Naive B cell (primary cell): ENCODE measurements at places on chromosomes 7 and 10.

- DNase-seq, result no peak
Measured at GRCh38 chr10:77016855-77017254, 620.8 kb downstream of the KCNMA1 start.

GRCh38 chr7:98869597-98870120, at the start of gene TMEM130:
Gene TMEM130 (minus strand): TSS chr7:98870014. CDS start chr7:98869861, 153 bp downstream.
- no peak for DNase-seq

DNA sequence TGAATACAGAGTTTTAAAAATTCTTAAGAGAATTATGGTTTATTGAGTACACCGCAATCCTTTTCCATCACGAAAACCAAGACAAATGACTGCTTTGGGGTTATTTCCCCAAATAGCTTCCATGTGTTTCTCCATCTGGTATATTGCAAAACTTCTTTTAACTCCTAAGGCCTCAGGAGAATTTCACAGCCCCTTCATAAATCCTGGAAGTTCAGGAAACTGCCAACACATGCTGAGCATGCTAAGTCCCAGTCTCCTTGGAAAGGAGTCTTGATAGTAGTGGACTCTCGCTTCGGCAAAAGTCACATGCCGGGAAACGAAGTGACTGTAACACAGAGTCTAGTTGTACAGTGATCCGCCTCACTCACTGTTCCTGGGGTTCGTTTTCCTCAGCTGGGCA, 88.1 kb upstream of the RSU1 start:
- no peak for DNase-seq

GRCh38 chr7:121419201-121420148, 23.4 kb upstream of the FAM3C start:
- no peak for DNase-seq

- no peak for DNase-seq
Measured at GRCh38 chr7:50721160-50721559, 61.5 kb downstream of the GRB10 start.

- DNase-seq, result no peak
Measured at GRCh38 chr7:130966246-130967009, 232.4 kb upstream of the KLF14 start.

DNA sequence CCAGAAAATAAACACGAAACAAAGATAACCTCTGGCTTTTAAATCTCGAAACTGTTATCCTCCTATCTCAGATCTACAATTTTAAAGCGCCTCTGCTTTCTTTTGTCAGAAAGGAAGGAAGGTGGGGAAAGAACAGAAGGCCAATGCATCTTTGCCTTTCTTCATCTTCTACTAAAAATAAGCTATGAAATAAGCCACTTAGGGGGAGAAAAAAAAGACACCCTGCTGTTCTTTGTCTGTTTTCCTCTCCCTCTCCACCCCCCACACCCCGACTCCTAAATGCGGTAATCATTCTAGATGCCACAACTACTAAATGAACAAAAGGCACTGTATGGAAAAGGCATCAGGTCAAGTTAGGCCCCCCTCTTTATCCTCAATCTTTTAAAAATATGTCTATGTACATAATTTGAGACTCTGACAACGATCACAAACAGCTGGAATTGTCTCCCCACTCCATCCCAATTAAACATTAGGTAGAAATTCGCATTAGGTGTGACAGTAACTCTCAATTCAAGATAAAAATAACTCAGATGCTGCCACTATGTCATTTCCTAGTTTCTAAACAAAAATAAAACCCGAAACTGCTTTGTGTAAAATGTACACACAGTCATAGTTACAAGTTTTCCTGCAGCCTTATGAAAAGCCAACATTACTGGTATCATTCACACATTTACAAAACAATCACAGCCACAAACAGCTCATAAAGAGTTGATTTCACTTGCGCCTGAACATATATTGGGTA, 2.4 kb downstream of the UBE2H start:
- DNase-seq, result no peak

GRCh38 chr10:123991611-123992570, 100.3 kb upstream of the CPXM2 start:
- no peak for DNase-seq

DNA sequence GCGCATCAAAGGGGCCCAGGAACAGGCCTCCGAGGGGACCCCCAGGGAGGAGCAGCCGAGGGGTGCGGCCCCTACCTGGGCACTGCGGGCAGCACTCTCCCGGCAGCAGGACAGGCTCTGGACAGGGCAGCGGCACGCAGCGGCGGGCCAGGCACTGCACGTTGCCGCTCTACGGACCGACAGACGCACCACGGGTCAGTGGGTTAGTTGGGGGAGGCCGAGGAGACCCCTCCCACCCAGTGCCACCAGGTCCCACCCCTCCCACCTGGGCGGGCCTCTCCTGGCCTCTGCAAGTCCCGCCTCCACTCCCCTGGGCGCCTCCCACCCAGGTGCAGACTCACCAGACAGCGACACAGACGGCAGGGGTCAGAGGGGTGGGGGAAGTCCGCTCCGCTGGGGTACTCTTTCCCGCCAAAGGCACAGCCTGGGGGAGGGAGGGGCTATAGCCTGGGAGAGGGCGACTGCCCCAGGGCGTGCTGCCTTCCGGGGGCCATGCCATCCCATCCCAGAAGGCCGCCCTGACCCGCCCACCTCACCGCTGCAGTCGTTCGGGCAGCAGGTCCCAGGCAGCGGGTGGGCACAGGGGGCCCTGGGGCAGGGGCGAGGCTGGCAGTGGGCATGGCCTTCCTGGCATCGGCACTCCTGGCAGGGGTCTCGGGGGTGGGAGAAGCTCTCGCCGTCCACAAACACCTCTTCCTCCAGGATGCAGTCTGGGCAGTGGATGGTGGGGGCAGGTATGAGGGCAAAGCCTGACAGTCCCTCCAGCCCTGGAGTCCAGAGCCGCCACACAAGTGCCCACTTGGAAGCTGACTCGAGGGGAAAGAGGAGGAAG, 19.2 kb downstream of the KCP start:
- peak; percentile 43 for DNase-seq

DNA sequence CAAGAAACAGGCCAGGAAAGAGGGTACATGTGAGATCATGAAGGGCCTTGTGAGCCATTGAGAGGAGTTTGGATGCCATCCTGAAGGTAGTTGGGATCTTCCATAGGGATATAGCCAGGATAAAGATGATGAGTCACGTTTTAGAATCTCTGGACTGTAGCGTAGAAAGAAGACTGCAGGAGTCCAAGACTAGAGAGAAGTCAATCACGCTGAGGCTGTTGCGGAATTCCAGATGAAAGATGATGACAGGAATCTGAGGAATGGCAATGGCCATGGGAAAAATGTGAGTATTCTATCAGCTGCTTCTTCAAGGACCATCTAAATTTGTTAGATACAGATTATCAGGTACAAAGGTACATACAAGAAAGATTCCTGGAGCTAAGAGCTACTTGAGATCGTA, 711.3 kb downstream of the GRM8 start:
- no peak for DNase-seq

DNA sequence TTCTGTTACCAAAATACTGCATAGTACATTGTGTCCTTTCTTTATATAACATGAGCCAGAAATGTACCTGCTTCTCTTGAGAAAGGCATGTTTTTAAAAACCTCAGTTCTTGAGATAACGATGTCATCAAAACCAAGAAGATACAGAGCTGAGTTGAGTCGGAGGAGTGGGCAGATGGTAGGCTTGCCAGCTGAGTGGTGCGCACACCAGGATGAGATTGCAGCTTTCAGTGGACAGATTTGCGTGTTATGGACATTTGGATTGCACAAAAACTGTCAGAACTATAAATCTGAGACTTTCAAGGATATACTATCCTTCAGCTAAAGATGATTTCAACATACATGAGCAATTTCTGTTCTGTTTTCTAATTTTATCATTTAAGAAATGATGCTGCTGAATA, 25.0 kb downstream of the PRKAR2B start:
- no peak for DNase-seq

- DNase-seq, result no peak
Measured at GRCh38 chr7:158683541-158683940, 21.1 kb downstream of the NCAPG2 start.

DNA sequence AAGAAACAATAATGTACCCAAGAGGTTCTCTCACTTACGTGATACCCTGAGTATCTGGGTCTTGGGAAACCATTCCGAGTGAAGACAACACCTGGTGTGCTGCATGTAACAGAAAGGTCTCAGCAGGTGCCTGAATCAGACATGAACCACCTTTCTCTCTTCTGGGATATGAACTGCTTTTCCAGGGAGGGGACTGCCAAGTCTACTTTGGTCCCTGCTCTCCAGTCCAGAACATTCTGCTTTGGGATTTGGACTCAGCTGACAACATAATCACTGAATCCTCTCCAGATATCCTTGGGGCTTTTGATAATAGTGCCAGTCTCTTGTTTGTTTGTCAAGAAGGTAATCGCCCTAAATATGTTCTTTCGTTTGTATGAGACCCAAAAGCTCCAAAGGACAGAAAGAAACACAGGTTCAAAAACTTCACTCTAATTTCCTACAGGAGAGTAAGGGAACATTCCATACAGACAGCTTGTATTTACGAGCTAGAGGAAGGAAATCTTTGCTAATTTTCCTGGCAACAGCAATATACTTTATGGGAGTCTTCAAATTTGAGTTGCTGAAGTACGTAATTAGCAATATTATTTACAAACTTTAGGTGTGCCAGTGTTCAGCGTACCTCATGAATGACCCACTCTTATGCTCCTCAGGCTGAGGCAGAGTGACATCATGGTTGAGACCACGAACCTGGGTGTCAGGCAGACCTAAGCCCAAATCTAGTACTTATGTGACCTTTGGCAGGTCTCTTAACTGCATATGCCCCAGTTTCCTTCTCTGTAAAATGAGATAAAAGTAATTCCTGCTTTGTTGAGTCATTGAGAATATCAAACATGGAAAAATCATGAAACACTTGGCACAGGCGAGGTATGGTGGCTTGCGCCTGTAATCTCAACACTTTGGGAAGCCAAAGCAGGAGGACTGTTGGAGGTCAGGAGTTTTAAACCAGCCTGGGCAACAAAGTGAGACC, 5.4 kb downstream of the ABLIM1 start:
- no peak for DNase-seq

GRCh38 chr7:83782628-83783027, 133.7 kb upstream of the SEMA3E start:
- no peak for DNase-seq

DNA sequence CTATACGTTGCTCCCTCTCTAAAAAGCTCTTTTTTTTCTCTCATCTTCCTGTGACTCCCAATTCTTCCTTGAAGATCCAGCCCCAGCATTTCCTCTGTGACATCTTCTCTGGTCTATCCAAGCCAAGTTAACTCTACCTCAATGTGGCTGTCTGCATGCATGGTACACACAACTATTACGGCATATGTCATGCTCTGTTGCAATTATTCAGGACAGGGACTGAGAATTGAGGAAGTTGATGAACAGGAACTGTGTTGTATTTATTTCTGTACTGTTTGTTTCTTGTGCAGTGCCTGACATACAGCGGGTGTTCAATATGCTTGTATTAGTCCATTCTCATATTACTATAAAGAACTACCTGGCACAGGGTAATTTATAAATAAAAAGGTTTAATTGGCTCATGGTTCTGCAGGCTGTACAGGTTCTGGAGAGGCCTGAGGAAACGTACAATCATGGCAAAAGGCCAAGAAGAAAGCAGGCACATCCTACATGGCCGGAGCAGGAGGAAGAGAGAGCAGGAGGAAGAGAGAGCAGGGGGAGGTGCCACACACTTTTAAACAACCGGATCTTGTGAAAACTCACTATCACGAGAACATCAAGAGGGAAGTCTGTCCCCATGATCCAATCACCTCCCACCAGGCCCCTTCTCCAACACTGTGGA, 6.3 kb downstream of the TRPV5 start:
- peak; percentile 33 for DNase-seq

DNA sequence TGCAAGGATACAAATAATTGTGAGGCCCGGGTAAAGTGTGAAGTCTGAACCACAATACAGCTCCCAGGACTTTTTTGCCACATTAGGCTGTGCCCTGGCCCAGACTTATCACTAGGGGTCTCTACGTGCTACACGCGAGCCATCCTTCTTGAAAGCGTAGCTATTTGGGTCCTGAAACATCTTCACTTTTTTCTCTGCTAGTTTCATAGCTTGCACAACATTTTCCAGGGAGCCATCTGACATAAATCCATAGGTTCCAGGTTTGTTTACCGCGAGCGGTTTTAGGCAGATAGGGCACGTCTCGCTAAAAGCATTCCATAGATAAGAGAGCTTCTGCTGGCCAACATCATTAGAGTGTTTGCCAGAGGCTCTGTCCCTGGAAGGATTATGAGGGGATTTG, 226.5 kb downstream of the RPS24 start:
- no peak for DNase-seq

DNA sequence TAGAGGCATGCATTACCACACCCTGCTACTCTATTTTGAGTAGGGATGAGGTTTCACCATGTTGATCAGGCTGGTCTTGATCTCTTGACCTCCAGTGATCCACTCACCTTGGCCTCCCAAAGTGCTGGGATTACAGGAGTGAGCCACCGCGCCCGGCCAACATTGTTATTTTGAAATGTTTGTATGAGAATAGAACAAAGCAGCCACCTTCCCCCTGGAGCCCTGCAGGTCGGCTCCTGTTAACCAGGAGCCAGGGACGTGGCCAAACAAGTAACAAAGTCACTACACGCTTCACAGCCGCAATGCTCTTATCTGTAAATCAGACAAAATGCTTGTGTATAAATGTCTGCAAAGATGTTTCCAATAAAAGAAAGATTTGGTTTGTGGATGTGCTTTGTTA, 295.4 kb downstream of the CNTNAP2 start:
- no peak for DNase-seq
